Activated naive CD4-positive, alpha-beta T cell treated with Interleukin-2 at 50 U/mL for 16 hours (primary cell): ENCODE measurements at places on chromosomes 5 and 9.

DNA sequence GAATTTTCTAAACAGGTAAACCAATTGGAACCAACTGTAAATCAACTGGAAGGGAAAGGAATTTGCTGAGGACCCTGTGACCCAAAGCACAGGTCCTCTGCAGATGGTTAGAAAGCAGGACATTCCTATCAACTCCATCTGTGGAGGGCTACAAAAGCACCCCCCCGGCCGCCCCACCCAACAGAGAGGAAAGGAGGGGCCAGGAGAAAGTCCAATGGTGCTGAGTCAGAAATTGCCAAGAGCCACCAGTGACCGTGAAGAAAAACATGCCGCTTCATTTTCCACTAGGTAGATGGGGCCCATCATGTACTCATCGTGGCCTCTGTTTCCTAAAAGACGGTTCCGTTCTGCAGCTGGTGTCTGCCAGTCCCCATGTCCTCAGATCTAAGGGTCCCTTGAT is 66.3 kb downstream of the RAPGEF1 start:
- DNase-seq, result no peak

- DNase-seq, result no peak
Measured at GRCh38 chr9:117034866-117035265, 347.8 kb downstream of the TRIM32 start.

- no peak for DNase-seq
Measured at GRCh38 chr9:2041736-2042135, 26.6 kb downstream of the SMARCA2 start.

- DNase-seq, result no peak
Measured at GRCh38 chr9:21590058-21590996, 108.2 kb upstream of the IFNE start.

- no peak for DNase-seq
Measured at GRCh38 chr9:6802926-6803325, 45.2 kb downstream of the KDM4C start.

DNA sequence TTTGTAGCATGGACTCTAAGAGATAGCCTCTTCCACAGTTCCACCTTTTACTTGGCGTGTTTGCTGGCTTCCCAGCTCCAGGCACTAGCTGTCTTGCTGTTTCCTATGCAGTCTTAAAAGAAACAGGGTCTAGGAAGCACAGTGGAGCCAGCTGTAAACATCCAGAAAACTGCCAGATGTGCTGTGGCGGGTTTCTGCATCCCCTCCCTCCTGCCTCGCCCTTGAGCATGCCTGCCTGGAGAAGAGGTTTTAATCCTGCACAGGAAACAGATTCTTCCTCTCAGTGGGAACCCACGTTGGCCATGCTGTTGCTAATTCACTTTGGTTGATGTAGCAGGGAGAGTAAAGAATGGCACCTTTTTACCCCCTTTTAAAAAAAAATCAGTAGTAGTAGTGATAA is 121.3 kb downstream of the RPS23 start:
- DNase-seq, result no peak

GRCh38 chr9:111937781-111938426 is 41.3 kb downstream of the UGCG start:
- peak; percentile 62 for DNase-seq

DNA sequence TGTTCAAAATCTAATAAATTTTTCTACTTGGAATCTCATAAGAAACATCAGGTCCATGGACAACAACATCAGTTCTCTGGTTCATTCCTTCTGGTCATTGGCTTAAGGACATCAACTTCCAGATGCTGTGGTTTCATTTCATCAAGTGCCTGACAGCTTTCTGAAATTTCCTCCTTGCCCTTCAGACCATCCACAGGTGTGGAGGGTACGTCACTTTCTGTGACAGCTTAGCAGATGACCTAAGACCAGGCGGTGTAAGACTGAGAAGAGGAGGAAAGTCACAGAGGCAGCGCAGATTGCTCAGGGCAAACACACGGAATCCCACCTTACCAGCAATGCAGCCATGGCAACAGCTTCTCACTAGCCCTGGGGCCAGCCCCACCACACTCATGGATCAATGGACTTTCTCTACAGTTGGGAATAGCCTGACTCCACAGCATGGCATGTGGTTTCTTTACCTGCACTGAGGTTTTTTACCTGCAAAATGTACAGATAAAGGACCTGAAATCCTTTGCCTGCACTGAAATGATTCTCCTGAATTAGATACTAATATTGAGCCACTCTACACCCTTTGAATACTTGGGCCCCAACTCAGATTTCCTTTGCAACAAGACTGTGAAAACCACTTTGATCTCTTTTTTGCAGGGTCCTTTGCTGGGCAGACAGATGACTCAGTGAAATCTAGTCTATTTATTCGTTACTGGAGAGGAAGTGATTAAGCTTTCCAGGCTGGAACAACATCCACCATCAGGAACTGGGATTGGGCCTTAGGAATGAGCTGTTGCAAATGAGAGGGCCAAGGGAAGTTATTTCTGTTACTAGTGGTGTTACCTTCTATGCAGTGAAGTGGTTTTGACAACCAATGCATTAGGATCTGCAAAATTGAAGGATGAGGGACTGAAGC is 26.9 kb downstream of the TICAM2 start:
- no peak for DNase-seq

- DNase-seq, result no peak
Measured at GRCh38 chr5:73291873-73292272, 118.9 kb downstream of the TMEM174 start.

GRCh38 chr9:93254061-93254481 is 70.1 kb downstream of the WNK2 start:
- no peak for DNase-seq

- DNase-seq, result no peak
Measured at GRCh38 chr5:119309326-119309725, 46.5 kb upstream of the TNFAIP8 start.
